ENCODE measurements at places on chromosomes 11 and 22.

DNA sequence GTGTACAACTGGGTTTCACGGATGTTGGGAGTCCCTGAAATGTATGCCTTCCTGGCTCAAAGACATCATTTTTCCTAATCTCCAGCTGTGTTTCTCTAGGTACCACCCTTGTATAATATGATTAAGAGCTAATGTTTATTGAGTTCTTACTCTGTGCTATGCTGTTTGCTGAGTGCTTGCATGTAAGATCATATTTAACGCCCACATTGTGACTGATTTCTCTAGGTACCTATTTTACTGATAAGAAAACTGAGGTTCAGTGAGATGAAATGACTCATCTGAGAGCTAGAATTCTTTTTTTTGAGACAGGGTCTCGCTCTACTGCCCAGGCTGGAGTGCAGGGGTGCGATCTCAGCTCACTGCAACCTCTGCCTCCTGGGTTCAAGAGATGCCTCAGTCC, 42.6 kb downstream of the FAM227A start:
- DNase-seq = no peak

GRCh38 chr11:113817626-113818025, 38.0 kb downstream of the CLDN25 start:
- no peak for DNase-seq

- no peak for DNase-seq
Observed at GRCh38 chr11:24470431-24470830, 26.4 kb upstream of the LUZP2 start.

DNA sequence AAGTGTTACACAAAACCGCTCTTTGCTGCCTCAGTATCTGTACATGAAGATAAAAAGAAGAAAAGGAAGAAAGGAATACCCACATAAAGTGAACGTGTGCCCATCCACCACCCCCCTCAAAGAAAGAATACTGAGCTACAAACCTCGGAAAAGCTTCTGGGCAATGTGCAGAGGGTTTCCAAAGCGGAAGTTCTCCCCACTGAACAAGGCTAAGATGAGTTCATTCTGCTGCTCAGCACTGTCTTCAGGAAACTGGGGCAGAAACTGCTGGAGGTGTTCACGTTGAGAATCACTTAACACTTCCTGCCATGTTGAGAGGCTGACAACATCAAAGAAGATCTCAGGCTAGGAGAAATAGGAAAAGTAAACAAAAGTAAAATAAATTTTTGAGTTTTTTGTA, 6.9 kb downstream of the NFRKB start:
- no peak for DNase-seq

DNA sequence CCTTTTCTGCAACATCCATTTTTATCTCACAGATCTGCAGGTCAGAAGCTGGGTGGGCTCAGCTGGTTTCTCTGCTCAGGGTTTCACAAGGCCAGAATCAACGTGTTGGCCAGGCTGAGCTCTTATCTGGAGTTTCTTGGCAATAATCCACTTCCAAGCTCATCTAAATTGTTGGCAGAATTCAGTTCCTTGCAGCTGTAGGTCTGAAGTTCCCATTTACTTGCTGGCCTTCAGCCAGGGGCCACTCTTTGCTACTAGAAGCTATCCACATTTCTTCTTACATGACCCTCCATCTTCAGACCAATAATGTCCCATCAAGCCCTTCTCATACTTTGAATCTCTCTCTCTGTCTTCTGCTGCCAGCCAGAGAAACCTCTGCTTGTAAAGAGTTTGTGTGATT, 103.5 kb downstream of the WNT11 start:
- DNase-seq = no peak

GRCh38 chr22:25182131-25183110, 17.2 kb upstream of the CRYBB3 start:
- DNase-seq = no peak

- DNase-seq = no peak
Observed at GRCh38 chr11:2555891-2556290, 111.1 kb downstream of the KCNQ1 start.

DNA sequence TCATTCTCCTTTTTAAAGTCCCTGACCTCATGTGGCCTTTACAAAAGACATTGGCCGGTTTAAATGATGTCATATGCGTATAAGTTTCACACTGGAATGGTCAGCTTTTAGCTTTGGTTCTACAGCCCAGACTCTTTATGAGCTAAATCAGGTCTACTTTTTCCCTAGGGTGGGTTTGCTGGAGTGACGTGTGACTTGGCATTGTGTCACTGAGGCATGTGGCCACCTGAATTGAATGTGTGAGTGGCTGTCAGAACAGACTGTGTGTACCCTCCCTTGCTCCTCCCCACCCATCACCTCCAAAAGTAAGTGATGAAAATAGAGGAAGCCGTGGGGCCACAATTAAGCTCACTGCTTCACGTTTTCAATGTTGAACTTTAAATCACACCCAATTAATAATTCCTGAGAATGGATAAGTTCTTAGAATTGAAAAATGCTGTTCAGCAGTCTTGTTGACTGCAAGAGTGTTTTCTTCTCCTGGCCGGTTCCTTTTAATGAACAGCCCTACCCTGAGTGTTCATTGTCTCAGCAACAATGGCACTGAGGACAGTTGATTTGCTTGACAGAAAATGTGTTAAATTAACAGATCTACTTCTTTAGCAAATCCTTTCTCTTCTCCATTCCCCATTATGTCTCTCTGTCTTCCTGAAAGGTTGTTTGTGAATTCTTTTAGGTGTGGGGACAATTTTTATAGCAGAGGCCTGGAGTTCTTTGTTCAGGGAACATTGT, 11.3 kb downstream of the CECR2 start:
- DNase-seq = no peak

GRCh38 chr11:128854841-128855240, 12.3 kb downstream of the KCNJ1 start:
- DNase-seq = no peak

- DNase-seq = peak; percentile 45
Observed at GRCh38 chr11:57315491-57315890, 9.3 kb downstream of the TNKS1BP1 start.

GRCh38 chr11:28463826-28464225, 355.6 kb downstream of the METTL15 start:
- no peak for DNase-seq

GRCh38 chr11:126832387-126832786, 168.2 kb downstream of the KIRREL3 start:
- no peak for DNase-seq

DNA sequence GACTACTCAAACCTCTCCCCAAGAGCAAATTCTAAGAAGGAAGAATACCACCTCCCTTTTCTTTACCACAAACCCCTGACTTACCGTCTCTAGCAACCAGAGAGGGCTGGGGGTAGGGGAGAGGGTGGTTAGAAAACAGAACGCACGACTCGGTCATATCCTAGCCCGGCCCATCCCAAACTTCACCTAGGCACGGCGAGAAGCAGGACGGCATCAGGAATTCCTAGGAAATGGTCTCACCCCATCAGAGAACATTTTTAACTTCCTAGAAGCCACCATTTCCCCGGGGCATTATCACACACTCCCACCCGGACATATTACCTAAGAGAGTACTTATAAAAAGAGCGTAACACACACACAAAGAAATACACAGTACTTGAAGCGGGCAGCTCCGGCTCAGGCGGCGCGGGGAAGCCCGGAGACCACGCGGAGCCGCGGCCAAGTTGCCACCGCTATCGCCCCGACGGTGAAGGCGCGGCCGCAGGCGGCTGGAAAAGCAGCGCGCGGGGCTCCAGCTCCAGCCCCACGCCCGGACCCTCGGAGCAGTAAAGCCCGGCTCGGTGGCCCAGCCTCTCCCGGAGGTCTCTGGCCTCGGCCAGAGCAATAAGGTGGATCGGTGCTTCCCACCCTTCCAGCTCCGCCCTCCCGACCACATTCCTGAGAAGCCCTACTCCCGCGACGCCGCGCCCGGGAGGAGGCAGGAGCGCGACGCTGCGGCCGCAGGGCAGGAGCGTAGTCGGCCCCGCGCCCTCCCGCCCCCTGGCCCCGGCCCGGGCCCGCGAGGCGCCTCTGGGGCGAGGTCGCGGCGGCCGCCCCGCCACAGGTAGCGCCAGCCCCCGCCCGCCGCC, 878 bp downstream of the RRAS2 start:
- DNase-seq = peak; percentile 53

DNA sequence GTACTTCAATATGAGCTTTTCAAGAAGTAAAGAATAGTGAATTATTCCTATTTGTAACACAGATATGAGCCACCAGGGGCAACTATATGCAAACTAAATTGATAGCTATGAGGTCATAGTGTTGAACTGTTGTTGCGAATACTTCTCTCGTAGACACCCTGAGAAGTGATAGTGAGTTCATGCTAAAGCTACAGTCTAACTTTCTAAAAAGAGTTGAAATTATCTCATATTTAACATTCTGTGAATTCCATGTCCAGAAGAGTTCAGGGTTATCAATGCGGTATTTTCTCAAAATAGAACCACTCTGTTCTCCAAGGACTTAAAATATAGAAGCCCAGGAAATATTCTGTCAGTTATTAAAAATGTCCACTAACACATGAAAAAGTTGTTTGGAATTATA, 185.4 kb downstream of the AASDHPPT start:
- DNase-seq = no peak

DNA sequence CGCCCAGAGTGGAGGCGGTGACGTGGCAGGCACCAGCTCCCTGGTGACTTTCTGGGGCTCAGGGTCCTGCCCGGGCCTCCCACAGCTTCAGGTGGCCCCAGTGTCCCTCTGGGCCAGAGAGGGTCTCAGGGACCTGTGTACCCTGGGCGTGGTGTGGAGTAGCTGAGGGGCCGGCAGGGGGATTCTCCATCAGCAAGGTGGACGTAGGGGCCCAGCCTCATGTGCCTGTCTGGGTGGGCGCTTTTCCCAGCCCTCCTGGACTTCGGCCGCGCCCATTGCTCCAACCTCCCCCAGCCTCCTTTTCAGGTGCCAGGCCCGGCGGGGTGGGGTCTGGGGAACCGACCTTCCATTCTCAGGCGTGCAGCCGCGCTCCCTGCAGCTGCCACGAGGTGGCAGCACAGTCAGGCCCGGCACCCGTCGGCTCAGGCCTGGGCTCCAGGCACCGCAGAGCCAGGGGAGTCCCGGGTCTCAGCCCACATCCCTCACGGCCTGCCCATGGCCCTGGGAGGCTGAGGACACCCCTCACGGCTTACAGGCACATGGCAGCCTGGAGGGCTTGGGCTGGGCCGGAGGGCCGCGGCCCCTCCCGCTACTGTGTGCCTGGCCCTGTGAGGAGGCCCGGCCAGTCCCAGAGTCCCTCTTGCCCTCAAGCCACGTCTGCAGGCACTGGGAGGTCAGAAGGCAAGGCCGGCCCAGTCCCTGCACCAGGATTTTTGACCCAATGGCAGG, 19.9 kb upstream of the MUC5B start:
- DNase-seq = peak; percentile 37

GRCh38 chr11:8209208-8209807, 40.5 kb upstream of the RIC3 start:
- DNase-seq = no peak

GRCh38 chr11:116234989-116235568, 537.7 kb downstream of the BUD13 start:
- no peak for DNase-seq

DNA sequence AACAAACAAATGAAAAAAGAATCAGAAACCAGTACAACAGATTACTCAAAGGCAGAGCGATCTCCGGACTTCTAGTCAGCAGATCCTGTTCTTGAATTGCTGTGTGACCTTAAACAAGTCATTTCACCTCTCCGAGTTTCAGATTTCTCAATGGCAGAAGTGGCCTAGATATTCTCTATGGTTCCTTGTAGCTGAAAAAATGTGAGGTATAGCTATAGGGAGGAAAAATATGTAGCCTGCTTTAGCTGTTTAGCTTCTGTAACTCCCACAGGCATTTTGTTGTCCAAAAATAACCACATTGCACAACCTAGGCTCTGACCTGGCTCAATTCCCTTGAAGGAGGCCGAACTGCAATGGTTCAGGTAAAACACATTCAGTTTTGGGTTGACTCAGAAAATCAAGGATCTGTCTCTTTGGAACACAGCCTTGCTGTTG, 100.7 kb downstream of the DBX1 start:
- DNase-seq = no peak

DNA sequence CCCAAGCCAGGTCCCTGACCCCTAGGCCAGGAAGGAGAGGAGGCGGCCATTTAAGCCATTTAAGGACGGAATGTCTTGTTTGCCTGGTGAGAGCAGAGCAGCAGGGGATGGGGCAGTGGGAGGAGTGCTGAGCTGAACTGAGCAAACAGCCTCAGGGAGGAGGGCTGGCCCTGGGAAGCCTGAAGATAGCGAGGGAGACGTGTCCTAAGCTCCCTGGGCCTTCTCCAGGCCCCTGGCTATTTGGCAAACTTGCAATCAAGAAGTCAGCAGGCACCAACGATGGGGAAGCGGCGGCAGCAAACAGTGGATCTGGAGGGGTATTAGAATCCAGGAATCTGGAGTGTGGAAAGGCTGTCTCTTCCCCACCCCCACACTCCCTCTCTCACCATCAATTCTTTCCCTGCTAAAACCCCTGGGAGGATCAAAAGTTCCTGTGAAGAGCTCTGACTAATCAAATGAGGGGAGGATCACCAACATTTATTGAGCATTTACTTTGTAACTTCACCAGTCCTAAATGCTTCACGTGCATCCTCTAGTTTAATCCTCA, 8.8 kb downstream of the BCL9L start:
- no peak for DNase-seq

DNA sequence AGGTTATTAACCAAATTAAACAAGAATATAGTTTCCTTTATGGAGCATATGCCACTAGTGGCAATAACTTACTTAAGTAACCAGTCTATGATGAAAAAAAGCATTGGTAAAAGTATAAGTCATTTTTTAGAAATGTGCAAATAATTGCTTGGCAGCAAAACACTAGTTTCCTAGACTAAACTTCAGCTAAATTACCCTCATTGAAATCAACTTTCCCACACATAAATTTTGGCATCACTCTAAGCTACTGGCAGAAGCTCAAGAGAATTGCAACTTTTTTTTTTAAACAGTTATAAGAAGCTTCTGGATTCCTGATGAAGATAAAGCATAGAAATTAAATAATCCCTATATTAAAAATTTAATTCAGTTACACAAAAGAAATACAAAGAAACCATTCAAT, 12.5 kb downstream of the CCDC34 start:
- DNase-seq = no peak

GRCh38 chr11:82986446-82986845, 84.9 kb downstream of the DDIAS start:
- DNase-seq = no peak

- peak; percentile 90 for DNase-seq
Observed at GRCh38 chr11:64284048-64284961, at the start of gene BAD. Gene BAD (minus strand): TSS chr11:64284665. CDS start chr11:64284368, 297 bp downstream.

- DNase-seq = no peak
Observed at GRCh38 chr22:45284705-45285262, at the start of gene UPK3A. Gene UPK3A (plus strand): TSS chr22:45284949. CDS start chr22:45285014, 65 bp downstream.

GRCh38 chr11:123545726-123546270, 108.6 kb downstream of the SCN3B start:
- no peak for DNase-seq

DNA sequence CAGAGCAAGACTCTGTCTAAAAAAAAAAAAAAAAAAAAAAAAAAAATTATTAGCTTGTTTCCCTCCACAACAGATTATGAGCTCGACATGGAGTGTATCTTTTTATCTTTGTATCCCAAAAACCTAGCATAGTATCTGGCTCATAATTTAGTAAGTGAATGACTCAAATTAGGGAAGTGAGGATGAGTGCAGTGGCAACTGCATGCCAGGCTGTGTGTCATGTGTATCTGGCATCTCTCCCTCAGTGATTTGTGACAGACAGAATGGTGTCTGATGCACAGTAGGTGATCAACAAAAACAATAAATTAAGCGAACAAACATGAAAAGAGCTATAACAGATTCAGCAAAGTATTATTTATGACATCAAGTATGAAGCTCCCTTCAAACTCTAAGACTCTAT, 7.2 kb downstream of the STK33 start:
- peak; percentile 30 for DNase-seq

- DNase-seq = no peak
Observed at GRCh38 chr11:45563810-45564209, 101.6 kb downstream of the CHST1 start.

GRCh38 chr11:32830796-32831195, 1.1 kb downstream of the PRRG4 start:
- DNase-seq = no peak
